ENCODE measurements at places on chromosomes 3 and 15. TPM values are rescaled to one million over a fixed set of nuclear protein-coding genes. Genes with fewer than 3 reads are reported as not detected.

Gene CEMIP
- 1,053 TPM for total RNA-seq

Gene CFAP20DC
- total RNA-seq, result 2.7 TPM

Gene SMAD6
- 19.3 TPM for total RNA-seq

Gene PLA2G4E
- total RNA-seq, result not detected

Gene GP9
- not detected for total RNA-seq

Gene TMEM212
- total RNA-seq, result not detected

Gene CACNA2D2
- 0.12 TPM for total RNA-seq

Gene MORC1
- not detected for total RNA-seq

Gene SLC12A1
- not detected for total RNA-seq

Gene NR1I2
- total RNA-seq, result not detected

Gene NAA80
- total RNA-seq, result 9.4 TPM

Gene ISLR
- total RNA-seq, result 194 TPM

Gene CFAP44
- total RNA-seq, result 3.0 TPM

Gene BHLHE40
- 71.2 TPM for total RNA-seq

Gene NT5DC2
- total RNA-seq, result 84.9 TPM

Gene GRAMD1C
- 2.4 TPM for total RNA-seq

Gene GOLGA8S
- total RNA-seq, result not detected

Gene NRG4
- not detected for total RNA-seq

Gene CCDC13
- 0.16 TPM for total RNA-seq

Gene C3orf85
- total RNA-seq, result not detected

Gene PROK2
- total RNA-seq, result not detected

Gene HOMER2
- total RNA-seq, result 16.4 TPM

Gene ST8SIA2
- total RNA-seq, result 18.2 TPM

All from hair follicle dermal papilla cell (primary cell).